Inflammatory macrophage treated with lipopolysaccharide for 4 hours (primary cell): ENCODE measurements at places on chromosomes 16 and 17.
A peak's percentile ranks its signal among the peaks of the same experiment; 100 is the strongest.

GRCh38 chr17:6856051-6856450 lies 24.5 kb upstream of the TEKT1 start:
- DNase-seq, result no peak

- DNase-seq, result no peak
These were observed 3.7 kb upstream of the MT4 start for GRCh38 chr16:56561126-56561525.

DNA sequence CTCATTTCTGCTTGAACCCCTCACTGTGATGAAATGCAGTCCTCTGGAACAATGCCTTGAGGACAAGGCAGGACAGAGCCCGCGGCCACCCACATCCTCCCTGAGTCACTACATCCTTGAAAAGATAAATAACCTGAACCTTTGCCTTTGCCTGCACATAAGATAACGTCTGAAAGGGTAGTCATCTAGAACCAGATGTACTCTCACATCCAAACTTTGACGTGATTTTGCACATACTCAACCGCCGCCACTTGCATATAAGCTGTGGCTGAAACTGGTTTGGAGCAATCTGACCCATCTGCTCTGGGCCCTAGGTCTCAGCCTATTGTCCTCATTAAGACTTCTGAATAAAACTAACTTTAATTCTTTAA lies 252.1 kb downstream of the PHKB start:
- DNase-seq, result no peak

GRCh38 chr16:88408561-88409142 lies 25.9 kb downstream of the ZNF469 start:
- DNase-seq, result no peak

DNA sequence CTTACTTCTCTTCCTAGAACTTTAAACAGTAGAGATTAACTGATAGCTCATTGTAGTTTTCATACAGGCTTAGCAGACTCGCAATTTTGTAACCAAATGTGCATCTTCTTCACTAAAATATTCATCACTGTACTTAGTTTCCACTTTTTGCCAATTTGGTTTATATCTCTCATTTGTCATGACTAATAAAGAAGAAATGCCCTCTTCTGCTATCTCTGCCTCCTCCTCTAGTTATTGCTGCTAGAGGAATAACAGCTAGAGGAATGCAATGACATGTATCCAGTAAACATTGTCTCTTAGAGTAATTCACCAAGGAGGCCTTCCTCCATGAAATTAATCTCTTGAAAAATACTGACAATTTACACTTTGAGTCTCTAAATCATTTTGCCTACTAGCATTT lies 115.5 kb upstream of the COX10 start:
- DNase-seq, result no peak

DNA sequence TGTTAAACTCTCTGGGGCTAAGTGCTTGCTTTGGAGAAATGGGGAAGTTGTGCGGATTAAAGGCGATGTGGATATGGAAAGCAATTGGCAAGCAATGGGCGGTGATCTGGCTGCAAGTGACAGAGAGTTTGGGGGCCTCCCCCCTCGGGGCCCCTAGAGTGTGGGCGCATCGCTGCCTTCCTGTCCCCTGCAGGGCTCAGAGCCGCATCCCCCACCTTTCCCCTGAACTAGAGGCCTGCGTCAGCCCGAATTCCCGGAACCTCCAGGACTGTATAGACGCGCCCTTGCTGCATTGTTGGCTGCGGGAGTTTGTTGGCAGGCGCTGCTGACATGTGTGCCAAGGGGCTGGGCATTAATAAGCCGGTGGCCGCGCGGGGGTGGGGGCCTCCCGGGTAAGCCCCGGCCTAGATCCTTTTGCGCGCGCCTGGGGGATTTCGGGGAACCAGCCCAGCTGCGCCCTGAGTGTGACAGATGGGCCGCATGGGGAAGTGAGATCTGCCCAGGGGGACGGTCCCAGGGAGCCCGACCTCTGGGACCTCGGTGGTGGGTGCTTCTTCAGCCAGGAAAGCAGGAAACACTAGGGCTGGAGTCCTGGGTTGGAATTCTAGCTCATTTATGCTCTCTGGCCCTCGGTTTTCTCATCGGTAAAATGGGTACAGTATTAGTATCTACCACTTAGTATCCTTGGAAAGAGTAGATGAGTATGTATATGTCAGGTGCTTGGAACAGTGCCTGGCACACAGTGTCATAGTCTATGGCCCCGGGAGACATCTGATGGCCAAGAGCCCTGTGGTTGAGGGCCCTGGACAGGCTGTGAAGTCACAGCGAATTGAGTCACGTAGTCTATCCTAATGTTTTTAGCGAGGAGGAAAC lies 1.0 kb downstream of the EEF2K start:
- peak; percentile 88 for DNase-seq

DNA sequence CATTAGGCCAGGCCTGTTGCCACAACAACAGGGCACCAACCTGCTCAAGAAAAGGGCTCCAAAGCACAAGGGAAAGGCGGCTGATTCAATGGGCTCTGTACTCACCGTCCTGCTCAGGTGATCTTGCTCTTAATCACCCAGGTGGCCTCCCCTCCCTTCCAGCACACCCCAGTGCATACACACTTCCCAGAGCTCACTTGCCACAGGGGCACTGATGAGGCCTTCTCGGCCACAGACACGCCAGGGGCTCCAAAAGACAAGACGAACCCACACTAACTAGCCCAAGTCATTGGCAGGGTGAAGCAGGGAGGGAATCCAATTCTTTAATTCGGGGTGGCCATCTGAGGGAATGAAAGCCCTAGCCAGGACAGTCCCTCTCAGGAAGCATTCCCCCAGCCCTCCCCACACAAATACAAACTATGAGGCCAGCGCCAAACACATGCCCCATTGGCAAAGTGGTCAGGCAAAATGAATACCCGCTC lies 1.4 kb downstream of the MYO18A start:
- no peak for DNase-seq

DNA sequence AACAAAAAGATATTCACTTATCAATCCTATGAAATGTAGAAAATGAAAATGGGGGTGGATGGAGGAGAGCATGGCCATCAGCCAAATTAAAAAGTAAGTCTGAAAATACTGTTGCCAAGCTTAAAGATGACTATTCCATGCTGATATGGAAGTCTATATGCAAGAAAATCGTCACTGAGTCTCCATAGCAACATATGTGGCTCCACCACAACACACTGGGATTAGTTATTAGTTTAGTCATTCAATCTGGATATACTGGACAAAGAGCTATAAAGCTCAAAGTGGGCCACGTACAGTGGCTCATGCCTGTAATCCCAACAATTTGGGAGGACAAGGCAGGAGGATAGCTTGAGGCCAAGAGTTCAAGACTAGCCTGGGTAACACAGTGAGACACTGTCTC lies 24.7 kb upstream of the PSMD7 start:
- DNase-seq, result no peak

- peak; percentile 37 for DNase-seq
These were observed 13.9 kb downstream of the KIAA0513 start for GRCh38 chr16:85041219-85042166.

DNA sequence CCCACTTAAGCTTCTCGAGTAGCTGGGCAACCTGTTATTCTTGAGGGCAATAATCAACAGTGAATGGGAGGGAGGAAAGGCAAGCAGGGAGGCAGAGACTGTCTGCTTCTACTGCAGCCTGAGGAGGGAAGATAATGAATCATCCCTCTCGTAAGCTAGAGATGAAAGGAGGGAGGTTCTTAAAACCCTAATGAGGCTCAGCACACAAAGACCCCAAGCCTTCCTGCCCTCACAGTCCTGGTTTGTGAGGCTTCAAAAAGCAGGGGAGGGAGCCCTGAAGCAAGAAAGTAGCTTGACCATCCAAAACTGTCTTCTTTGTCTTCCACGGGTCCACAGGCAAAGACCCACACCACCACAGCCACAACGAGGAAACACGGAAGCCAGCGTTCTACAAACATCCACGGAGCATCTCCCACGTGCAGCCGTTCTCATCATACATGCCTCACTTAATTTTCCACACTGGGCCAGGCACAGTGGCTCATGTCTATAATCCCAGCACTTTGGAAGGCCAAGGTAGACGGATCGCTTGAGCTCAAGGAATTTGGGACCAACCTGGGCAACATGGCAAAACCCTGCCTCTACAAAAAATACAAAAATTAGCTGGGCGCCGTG lies 1.8 kb downstream of the PIK3R5 start:
- DNase-seq, result peak; percentile 22

DNA sequence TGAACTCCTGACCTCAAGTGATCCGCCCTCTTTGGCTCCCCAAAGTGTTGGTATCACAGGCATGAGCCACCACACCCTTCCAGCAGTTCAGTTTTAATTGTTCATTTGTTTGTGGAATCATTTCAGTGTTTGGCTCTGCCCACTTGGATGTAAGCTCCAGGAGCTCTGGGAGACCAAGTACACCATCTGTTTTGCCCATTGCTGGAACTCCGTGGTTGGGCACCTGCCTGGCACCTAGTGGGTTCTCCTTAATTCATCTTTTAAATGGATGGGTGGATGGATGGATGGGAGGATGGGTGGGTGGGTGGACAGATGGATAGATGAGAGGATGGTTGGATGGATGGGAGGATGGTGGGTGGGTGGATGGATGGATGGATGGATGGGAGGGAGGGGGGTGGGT lies 953 bp upstream of the NECAB2 start:
- no peak for DNase-seq

DNA sequence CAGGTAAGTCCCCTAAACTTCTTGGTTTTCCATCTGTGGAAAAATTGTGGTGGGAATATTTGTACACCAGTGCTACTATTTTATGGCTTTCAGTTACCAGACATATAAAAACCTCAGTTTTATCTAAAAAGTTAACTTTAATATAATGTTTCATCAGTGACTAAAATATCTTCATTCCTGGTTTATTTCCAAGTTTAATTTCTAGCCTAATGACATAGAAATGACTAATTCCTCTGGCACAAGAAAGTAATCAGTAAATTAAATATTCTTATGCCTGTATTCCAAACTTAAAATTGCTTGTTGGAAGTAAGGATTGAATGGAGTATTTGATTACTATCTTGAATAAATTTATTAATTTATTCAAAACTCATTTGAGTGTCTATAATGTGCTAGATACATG lies 757.0 kb downstream of the CDH11 start:
- no peak for DNase-seq

DNA sequence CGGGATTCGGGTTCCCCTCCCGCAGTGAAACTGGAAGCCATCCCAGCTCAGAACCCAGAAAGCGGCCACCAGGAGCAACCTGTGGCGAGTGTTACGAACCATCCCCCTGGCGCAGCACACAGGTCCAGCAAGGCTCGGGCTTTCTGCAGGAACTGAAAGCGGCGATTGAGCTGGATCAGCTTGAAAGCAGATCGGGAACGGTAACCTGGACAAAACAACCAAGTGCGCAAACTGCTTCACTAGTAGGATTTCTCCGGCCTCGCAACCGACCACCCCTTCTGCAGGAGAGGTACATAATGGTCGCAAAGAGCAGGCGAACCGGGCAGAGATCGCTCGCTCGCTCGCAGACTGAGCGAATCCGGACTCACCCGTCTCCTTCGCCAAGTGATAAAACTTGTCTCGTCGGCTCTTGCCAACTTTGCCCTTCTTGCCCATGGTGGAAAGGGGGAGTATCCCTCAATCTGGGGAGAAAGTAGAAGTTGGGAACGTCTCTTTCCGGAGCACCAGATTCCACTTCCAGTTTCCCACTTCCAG lies 696 bp upstream of the PSMC5 start:
- peak; percentile 24 for DNase-seq
